Activated CD4-positive, alpha-beta memory T cell treated with anti-CD3 and anti-CD28 coated beads for 36 hours (primary cell): ENCODE measurements at places on chromosomes 7 and 10.

DNA sequence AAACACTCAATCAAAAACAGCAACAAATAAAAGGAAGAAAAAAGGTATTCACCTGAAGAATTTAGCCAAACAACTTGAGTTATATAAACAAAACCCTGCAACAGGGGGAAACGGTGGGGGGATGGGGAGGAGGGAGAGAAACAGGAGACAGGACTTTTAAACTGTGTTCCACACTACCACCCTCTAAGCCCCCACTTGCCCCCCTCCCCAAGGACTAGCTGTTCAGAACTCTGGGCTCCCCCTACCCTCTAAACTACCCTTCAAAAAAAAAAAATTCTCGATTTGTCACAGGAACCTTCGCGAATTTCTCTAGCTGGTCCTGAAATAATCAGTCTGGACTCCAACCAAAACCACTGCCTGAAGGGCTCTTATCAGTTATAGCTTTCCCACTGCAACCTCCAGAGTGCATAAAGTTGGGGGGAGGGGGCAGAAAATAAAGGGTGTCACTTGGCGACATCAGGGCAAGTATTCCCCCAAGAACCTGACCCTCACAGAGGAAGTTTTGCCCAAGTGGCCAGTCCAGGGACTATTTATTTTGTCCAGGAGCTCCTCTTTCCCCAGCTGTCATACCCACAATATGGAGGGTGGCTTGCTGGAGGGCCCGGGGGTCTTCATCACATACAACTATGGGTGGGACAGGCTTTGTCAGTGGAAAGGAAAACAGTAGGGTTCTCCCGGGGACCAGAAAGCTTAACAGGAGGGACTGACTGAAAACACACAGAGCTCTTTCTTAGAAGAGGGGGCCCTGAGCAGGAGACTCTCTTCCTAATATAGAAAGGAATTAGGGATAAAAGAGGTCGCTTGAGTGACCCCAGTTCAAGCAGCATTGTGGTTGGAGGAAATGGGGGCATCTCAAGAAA lies 1.3 kb downstream of the UBE2H start:
- peak; percentile 11 for DNase-seq

GRCh38 chr7:46996972-46997371 lies 584.9 kb downstream of the TNS3 start:
- no peak for DNase-seq

DNA sequence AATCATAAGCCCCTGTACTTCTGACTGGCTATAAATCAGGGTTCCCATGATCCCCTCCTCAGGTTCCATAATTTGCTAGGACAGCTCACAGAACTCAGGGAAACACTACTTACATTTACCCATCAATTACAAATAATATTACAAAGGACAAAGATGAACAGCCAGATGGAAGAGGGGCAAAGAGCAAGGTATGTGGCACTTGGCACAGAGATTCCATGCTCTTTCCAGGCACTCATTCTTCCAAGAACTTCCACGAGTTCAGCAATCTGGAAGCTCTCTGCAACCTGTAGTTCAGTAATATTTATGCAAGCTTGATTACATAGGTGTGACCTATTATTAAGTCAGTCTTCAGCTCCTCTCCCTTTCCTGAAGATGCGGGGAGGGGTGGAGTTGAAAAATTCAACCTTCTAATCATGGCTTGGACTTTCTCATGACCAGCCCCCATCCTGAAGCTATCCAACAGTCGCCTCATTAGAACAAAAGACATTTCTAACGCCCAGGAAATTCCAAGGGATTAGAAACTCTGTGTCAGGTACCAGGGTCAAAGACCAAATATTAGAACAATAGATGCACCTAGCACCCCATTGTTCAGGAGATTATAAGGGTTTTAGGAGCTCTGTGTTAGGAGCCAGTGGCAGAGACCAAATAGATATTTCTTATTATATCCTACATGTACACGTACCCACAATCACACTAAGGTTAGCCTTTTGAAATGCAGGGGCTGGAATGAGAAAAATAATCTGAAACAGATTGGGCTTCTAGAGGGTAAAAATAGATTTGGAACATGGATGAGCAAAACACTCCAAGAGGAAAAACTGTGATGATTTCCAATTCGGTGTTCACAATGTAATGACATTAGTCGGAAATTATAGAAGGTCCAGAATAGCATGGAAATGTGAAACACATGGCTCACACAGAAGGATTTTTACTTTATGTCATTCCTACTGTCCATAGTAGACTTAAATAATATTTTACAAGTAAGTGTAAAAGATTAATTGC lies 7.0 kb downstream of the ANKMY2 start:
- DNase-seq = no peak

GRCh38 chr7:90897961-90898469 lies 301.9 kb downstream of the CDK14 start:
- DNase-seq = no peak

- no peak for DNase-seq
Observed at GRCh38 chr7:44898039-44898438, 12.7 kb upstream of the PURB start.

DNA sequence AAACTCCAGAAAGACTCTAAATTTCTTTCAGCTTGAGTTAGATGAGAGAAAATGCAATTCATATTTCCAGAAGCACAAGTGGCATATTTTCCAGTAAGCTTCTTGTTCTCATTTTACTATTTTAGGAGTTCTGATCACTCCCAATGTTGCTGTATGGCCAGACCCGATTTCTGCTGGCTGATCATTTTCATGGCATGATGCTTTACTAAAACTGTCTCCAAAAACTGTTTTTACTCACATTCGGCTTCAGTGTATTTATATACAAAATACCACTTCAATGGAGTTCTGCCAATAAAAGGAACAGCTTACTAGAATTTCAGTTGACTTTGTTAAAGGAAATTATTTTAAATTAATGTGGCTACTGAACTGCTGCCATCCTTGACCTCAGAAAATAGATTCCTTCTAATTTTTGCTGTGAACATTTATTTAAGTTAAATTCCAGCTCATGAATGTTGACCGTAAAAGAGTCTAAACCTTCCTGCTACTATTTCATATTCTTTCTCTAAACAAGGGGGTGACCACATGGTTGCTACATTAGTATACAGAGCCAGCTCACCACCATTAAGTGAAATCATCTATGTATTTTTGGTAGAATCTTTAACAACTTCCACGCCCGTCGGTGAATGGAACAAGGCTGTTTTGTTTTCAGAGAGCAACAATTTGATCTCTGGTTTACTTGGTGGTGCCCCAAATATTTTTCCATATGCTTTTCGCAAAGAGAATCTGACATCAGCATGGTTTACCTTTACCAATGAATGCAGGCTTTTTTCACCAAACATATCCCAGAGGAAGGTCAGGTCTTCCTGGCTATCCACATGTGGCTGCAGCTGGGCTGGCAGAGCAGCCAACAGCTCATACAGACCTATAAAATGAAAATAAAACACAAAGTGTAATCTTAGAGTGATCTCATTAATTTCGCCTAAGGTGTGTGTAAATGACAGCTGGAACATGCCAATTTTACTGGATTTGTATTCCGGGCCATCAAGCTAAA lies 101.2 kb downstream of the MPP7 start:
- DNase-seq = no peak

DNA sequence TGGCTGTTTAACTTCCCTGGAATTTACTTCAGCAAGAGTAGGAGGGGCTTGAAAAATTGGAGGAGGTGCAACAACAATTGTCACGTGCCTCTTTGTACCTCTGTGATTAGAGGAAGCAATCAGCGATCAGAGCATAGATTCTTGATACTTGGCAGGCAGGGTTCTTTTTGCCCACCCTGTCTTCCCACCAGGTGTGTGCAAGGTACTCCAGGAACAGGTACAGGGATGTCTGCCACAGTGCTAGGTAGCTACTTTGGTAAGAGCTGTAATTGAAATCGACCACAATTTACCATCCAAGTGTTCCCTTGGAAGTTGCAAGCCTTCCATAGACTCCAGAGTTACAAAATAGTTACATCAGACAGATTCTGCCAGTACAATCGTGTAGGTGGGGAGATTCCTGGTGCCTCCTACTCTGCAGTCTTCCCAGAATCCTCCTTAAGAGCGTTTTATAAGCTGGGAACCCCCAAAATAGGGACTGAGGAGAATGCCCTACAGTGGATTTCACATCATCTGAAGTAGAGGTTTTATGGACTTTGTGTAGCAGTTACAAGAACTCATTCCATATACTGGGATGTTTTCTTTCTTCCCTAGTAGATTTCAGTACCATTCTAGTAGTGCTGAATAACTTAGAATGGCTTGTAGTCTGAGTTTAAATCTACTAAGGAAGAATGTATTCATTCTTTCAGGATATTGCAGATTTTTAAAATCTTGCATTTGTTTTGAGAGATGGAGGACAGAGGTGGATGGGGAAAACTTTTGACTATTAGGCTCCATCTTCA lies 101.9 kb downstream of the EXOC4 start:
- no peak for DNase-seq

GRCh38 chr7:33888166-33888565 lies 17.2 kb upstream of the BMPER start:
- DNase-seq = no peak

DNA sequence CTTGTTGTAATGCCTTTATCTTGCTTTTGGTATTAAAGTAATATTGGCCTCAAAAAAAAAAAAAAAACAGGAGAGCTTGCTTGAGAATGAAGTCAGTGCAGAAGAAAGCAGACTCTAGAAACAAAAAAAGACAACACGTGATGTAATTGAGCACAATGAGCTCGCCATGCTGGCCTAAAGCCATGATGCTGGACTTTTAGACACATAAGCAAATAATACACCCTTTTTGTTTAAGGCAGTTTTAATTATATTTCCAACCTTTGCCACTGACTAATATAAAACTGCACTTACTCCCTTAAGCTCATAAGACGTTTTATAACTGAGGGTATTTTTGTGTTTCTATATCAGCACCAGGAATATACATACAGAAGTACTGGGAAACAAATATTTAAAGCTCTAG lies 798.3 kb downstream of the KCNMA1 start:
- no peak for DNase-seq

DNA sequence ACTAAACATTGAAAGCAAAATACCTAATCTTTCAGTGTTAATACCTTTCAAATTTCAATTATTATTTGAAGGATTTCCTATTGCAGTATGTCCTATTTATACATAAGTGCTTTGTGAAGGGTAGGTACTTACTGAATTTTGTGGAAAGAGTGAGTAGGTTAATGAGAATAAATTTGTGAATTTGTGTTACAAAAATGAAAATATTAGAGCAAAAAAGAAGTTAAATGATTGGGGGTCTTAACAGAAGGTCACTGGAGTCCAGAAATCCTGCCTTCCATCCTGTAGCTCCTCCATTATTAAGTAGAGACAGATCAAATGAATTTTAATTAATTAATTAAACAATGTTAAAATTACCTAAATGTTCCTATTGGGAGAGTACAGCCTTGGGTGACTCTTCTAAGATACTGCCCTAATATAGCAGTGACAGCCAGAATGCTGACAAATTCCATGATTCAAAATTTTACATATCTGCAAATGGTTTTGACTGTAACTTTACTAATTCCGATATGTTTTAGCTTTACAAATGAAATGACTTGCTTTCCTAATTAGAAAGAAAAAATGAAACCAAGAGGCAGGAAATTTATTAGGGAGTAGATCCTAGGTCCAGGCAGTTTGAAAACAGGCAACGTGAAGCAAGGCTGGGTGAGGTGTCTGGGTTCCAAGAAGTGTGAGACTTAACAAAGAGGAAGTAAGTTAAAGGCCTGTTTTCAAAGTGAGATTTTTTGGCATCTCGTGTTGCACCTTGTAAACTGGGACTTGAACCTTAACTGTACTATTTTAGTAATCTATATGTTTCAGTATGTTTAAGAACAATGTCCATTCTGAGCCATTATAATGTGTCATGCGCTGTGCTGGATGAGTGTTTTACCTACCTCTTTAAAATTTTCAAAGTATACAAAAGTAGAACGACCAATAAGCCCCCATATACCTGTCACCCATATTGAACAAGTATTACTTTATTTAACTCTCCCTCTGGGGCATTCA lies 1.5 kb downstream of the PIK3CG start:
- peak; percentile 40 for DNase-seq

DNA sequence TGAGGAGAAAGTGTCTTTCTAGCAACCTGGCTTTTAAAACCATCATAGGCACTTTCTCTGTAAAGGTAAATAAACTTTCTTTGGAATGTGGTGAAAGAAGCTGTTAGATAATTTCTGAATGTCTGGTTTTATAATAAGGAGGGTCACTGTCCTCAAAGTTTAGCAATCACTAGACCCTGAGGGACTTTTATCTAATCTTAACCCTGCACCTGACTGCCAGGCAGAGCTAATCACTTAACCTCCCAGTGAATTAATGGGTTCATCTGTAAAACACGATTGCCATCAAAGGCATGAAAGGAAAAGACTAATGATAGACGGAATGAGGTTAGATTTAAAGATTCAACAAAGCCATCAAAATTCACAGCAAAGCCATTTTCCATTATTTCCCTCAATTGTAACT lies 553.8 kb downstream of the GRM8 start:
- DNase-seq = no peak

GRCh38 chr10:70355051-70356021 lies 27.1 kb downstream of the LRRC20 start:
- DNase-seq = peak; percentile 48

- no peak for DNase-seq
Observed at GRCh38 chr7:156001496-156002260, 189.4 kb upstream of the SHH start.

DNA sequence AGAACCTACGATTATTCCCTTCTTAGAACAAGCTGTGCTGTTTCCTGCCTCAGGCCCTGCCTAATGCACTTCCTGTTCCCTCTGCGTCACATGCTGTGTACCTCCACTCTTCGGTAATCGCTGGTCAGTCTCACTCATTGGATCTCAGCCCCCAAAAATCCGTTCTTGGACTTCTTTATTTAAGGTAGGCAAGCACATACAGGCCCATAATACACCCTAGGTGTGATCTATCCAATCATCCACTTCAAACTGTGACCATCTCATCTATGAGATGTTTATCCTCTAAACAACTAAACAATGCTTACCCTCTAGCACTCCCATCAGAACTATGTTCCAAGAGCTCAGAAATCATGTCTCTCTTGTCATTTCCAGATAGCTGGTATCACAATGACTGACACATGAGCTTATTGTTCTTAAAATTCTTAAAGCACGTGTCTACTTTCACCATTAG lies 83.9 kb downstream of the CADPS2 start:
- no peak for DNase-seq

GRCh38 chr7:122416336-122416735 lies 111.8 kb upstream of the FEZF1 start:
- DNase-seq = no peak
